ENCODE measurements at places on chromosomes 5 and 9.

DNA sequence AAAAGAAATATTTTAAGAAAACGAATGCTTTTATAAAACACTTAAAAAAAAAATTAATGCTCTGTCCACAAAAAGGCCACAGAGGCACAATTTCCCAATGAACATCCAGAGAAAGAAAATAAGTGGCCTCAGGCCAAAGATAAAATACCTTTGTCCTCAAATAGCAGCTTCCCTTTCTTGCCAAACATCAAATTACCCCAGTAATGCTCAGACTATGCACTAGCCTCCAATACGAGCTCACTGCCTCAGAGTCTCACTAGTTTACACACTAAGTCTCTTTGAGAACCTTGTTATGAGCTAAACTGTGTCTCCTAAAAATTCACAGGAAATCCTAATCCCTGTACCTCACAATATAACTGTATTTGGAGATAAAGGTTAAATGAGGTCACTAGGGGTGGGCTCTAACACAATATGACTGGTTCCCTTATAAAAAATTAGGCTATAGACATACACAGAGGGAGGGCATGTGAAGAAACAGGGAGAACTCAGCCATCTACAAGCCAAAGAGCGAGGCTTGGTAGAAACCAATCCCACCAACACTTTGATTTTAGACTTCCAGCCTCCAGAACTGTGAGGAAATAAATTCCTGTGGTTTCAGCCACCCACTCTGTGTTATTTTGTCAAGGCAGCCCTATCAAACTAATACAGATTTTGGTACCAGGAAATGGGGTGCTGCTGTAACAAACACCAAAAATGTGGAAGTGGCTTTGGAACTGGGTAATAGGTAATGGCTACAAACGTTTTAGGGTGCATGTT, 4.4 kb downstream of the MPDZ start:
- peak; percentile 66 for DNase-seq

DNA sequence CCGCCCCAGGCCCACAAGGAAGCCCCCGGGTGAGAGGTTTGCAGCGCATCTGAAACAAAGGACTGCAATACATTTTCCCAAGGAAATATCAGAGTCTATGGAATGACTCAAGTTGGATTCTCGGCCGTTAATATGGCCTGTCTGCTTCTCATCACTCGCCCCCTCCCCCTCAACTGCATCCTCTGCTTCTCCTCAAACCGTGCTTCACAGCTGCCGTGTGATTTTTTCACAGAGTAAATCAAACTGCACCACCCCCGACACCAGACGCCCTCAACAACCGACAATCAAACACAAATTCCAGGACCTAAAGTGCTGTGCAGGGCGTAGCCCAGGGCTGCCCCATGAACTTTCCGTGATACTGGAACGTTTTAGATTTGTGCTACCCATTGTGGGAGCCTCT, 176.9 kb downstream of the ROR2 start:
- peak; percentile 24 for DNase-seq

DNA sequence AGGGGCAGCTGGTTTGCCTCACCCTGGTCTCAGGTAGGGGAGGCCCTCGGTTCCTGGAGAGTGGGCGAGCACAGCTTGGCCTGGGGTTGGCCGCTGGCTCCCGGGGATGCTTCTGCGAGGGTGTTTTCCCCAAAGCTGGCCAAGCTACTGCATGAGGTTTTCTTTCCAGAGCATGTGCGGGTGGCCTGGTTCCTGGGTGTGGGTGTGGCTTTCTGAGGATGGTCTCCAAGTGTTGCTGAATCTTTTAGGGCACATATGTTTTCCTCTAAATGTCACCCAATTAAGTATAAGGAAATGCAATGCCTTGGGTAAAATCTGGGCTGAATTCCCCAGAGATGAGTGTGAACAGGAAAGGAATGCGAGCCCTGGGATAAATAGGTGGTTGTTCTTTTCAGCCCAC, 115.8 kb upstream of the ICE1 start:
- DNase-seq: peak; percentile 87

DNA sequence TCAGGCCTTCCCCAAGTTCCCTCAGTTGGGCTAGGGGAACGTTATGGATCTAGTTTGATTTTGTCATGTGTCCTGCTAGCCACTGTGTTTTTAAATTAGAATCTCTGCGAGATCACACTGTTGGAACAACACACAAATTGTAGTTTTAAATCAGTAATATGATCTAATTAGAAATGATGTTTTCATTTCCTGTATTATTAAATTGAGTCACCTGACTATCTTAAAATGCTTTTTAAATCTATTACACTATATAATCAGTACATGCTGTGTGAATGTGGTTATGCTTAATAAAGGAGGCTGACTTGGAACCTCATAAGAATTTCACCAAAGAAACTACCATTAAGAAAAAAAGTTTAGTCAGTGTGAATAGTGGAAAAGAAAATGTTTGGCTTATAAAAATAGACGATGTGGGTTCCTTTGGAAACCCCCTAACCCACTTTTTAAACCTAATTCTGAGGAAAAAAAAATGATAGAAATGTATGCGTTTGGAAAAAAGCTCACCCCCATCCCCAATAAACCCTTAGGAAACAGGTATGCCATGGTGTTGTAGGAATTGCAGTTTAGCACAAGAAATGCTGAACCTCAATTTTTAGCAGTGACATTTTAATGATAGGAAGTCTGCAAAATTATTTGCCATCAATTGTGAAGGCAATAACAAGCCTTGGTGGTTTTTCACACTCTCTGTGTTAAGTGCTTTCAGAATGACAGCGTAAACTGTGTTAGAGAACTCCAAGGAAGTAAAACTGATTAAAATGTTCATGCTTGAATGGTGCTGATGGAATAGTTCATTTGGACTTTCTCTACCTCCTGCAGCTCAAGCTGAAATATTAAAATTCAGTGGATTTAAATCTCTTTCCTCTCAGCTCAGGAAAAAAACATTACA, 59.0 kb downstream of the TLE4 start:
- no peak for DNase-seq

- no peak for DNase-seq
Measured at GRCh38 chr5:178530526-178530925, 59.7 kb downstream of the COL23A1 start.

DNA sequence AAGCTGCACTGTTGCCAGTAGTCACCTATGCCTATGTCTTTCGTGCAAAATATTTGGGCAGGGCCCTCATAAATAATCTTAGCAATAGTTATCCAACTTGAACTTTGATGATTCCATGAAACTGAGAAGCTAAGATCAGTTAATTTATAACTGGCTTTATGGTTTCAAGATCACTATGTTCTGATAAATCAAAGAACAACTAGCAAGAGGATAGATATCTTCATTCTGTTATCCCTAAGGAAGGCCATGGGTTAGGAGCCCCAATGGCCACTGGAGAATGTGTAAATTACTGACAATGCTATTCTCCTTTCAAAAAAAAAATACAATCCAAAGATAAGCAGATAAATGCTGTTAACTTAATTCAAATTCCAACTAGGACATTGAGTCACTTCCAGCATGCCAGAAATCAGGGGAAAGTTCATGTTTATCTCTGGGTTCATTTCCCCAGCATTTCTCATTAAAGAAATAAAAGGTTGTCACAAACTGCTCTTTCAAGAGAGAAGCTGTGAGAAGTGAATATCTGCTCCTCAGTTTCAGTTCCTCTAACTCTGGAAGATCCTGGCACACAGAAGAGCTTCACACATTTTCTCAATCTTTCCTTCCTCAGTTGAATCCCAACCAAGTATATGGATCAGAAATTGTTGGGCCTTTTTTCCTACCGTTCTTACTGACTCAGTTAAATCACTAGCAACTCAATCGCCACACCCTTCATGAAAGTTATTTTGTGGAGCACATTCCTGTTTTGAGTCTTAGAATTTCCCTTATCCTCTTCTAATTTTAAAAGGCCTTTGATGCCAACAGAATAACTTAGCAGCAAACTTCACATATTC, 59.6 kb upstream of the SLC1A1 start:
- peak; percentile 33 for DNase-seq

GRCh38 chr5:168962306-168962705, 338.6 kb downstream of the SLIT3 start:
- DNase-seq: peak; percentile 79

DNA sequence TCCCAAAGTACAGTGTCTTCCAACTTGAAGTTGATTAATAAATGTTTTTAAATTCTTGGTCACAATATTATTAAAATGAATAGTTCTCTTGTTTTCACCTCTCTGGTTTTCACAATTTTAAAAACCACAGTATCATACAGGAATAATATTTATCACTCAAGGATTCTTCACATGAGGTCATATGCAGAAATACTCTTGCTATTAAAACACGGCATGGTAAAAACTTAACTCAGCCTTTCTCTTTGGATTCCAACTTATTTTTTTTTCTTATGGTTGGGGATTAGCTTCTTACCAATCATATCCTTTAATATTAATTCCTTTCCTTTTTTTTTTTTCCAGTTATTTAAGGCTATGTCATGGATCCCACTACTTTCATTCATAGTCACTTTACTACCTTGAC, 289.4 kb downstream of the ADAMTS6 start:
- peak; percentile 35 for DNase-seq

DNA sequence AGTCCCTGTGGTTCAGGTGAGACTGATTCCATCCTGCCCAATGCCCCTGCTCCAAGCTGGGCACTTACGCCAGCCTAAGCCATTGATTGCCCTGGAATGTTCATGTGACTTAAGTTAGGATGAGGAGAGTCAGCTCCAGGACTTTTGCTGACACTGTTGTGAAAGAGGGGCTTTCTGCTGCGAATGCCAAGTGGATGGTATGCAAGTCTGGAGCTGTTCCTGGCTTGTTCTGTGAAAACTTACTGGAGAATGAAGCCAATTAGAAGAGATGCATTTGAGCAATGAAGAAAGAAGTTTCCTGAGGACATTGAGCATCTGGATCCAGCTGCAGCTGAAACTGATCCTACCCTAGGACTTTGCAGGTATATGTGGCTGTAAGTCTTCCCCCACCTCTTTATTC, 61.2 kb upstream of the ZFR start:
- peak; percentile 96 for DNase-seq

DNA sequence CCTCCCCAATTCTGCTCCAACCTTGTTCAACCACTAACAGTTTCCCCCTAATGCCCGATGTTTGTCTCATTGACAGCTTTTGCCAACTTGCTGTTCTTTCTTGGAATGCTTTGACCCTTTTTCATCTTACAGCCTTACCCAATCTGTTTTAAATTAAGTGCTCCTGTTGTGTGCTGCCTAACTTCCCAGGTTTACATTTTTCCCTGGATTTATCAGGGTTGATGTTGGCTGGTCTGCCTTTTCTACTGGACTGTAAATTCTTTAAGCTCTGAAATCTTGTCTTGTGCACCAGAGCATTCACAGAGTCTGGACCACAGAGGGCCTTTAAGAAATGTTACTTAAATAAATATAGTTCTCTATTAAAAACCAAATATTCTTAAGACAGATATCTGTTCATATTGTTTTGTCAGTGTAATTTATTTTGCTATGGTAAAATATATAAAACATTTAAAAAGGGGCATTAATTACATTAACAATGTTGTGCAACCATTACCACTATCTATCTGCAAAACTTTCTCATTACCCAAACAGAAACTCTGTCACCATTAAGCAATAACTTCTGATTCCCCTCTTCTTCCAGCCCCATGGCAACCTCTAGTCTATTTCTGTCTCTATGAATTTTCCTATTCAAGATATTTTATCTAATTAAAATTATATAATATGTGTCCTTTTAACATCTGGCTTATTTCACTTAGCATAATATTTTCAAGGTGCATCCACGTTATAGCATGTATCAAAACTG, 73.0 kb downstream of the OSTF1 start:
- peak; percentile 30 for DNase-seq

Measured in AG10803 (cell line).